ENCODE measurements at places on chromosomes 5 and 9. TPM values are rescaled to one million over a fixed set of nuclear protein-coding genes. Genes with fewer than 3 reads are reported as not detected.

TMOD1 gene
- 46.1 TPM for total RNA-seq

ARL15 gene
- 37.1 TPM for total RNA-seq

DMRT3 gene
- total RNA-seq: 0.09 TPM

PLAC8L1 gene
- total RNA-seq: 0.18 TPM

- no peak for DNase-seq
These were observed 71.2 kb downstream of the OR2K2 start for GRCh38 chr9:111258875-111259271.

GRCh38 chr9:7967093-7967827, 167.7 kb upstream of the DMAC1 start:
- no peak for DNase-seq

GRCh38 chr5:98556712-98557111, 216.8 kb upstream of the RGMB start:
- no peak for DNase-seq

- DNase-seq: no peak
These were observed 6.5 kb downstream of the LIX1 start for GRCh38 chr5:97135868-97136267.

DNA sequence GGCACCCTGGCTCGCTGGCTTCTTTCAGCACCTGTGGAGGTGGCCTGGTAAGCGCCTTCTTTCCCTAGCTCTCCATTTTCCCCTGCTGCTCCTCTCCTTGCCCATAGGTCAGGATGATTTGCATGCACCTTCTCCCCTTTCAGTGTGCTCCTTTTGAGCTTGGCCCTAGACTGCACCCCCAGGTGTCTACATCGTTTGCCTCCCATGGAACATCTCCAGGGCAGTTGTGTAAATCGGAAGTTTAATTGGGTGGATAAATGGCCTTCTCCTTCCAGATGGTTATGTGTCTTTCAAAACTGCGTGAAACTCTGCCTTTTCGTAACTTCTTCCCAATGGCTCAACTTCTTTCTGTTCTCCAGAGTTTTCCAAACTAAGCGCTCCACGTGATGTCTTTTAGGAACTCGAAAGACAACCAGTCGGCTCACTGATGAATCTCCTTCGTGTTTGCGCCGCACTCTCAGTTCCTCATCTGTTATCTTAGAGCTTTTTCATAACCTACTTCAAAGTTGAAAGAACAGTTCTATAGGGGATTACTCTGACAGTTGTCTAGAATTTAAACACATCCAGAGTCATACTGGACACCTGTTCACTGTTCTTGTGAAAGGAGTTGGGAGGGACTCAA, 1.7 kb downstream of the ADAMTS19 start:
- DNase-seq: peak; percentile 59

GRCh38 chr9:125807079-125807478, 59.9 kb downstream of the PBX3 start:
- DNase-seq: no peak

GRCh38 chr9:125505988-125506438, 201.0 kb downstream of the MAPKAP1 start:
- DNase-seq: peak; percentile 87

DNA sequence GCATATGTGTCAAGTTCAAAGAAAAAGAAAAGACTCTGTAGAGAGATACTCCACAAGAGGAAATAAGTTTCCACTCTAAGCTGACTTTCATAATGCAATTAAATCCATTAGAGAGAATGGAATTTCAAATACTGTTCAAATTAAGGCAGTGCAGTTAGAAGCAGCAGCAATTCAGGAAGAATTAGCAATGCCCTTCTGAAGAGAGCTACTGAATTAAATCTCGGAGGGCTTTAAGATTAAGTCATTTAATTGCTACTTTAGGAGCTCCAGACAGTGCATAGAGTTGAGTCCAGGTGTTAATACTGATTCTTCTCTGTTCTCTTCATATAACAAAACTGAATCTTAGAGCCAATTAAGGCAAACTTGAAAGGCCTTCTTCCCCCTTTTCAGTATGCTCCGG, 8.5 kb downstream of the CDH12 start:
- no peak for DNase-seq

- no peak for DNase-seq
These were observed 22.7 kb upstream of the ENHO start for GRCh38 chr9:34545497-34545896.

GRCh38 chr9:105484226-105484625, 36.4 kb downstream of the FSD1L start:
- no peak for DNase-seq

DNA sequence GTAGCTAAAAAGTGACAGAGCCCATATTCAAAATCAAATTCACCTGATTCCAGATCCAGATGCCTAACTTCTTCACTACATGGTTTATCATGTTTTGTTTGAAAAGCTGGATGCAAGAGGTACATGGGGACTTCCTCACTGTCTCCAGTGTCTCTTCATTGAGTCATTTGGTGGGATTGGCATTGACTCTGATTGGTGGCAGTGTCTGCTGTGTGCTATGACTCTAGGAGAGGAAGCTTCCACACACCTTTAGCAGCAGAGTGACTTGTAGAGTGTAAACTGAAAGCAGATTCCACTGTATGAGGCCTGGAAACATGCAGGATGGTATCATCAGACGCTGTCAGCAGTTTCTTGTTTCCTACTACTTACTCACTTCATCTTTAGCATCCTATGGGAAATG, 250.9 kb upstream of the SEMA6A start:
- DNase-seq: no peak

DNA sequence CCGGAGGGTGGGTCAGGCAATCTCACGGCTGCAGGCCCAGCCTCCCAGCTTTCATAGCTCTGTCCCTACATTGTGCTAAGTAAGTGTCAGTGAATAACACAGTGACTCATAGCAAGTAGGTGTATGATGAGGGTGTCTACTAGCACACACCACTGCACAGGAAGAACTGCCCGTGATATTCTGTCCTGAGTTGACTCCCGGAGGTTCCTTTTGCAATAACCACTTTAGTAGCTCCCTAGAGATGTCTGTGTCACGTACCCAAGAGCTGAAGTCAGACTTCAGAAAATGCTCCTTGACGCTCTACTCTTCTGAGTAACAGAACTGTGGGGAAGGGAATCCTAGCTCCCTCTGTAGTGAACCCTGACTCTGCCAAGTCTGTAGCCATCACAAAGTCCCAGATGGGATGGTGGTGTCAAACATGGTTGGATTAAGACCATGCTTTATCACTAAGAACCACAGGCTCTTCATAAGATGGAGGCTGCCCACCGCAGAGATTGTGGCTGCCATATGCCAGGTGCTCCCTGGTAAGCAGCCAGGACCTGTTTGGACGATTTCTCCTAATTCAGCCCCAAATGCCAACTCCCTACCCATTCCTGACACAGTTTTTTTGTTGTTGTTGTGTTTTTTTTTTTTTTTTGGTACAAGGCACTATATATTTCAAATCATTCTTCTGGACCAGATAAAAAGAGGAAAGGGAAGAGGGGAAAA, 352.6 kb upstream of the PANK3 start:
- DNase-seq: no peak

All from muscle of leg (tissue), 16 donors.